ENCODE measurements at places on chromosomes 13 and 19.

GRCh38 chr13:106528718-106529414 is 6.6 kb downstream of the EFNB2 start:
- DNase-seq: no peak

DNA sequence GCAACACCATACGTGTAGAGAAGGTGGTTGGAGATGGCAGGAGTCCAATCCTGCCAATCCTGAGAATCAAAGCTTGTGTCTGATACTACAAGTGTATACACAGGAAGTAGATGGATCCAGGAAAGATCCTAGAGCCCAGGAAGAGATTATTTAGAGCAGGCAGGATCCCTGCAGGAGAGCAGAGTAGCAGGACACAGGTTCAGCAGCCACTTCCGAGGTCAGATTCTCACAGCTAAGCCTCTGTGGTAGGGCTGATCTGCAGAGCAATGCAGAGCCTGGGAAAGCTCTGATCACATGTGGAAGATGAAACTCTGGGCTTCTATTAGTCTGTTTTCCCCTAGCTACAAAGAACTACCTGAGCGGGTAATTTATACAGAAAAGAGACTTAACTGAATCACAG is 28.5 kb upstream of the ZNF331 start:
- no peak for DNase-seq

DNA sequence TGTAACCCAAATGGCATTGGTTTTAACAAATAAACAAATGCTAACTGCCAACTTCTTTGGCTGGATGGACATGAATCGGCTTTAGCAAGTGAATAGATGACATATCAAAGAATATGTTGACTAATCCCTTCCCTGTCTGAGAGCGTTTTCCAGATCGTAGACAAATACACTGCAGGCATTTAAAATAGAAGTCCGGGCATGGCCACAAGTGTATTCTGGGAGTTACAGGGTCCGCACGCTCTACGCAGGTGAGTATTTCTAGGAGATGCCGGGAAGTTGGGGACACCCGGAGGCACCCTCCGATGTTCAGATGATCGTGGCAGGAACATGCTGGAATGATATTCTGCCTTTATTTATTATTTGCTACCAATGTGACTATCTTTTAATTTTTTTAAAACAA is 53.2 kb upstream of the ZNF536 start:
- no peak for DNase-seq

- DNase-seq: no peak
Observed at GRCh38 chr19:57708641-57709361, at the start of gene ZNF154. TSS of gene ZNF154 (minus strand) at chr19:57709204. CDS start at chr19:57708971, 233 bp downstream.

GRCh38 chr19:23718802-23719201 is 31.8 kb upstream of the ZNF675 start:
- no peak for DNase-seq

DNA sequence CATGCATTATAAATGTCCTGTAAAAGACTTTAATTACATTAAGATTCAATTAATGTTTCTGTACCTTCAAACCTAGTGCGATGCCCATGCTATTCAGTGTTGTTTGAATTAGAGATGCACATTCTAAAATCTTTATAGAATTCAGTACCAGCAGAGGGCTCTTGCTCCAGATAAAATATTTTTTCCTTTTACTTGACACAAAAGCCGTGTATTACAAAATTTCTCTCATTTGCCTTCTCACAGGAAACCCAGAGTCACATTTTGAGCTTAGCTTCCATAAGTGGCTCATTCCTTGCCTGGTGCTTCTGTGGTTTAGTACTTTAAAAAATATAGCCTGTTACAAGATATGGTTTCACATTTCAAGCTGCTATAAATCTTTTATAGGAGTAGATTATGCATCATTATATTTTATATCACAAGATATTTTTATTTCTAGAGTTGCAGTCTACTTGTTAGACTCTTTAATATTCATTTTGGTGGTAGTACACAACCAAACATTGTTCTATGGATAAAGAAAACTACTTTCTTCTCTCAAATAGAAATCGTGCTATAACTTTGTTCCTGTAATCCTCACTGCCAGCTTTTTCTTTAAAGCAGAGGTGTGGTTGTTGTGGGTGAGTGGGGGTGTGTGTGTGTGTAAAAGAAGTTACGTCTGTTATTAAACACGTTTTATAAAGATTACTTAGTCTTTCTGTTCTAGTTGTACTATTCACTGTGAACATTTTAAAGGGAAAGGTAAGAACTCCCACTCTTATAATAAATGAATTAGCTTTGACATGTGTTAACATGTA is 101.4 kb downstream of the RNF17 start:
- DNase-seq: no peak

DNA sequence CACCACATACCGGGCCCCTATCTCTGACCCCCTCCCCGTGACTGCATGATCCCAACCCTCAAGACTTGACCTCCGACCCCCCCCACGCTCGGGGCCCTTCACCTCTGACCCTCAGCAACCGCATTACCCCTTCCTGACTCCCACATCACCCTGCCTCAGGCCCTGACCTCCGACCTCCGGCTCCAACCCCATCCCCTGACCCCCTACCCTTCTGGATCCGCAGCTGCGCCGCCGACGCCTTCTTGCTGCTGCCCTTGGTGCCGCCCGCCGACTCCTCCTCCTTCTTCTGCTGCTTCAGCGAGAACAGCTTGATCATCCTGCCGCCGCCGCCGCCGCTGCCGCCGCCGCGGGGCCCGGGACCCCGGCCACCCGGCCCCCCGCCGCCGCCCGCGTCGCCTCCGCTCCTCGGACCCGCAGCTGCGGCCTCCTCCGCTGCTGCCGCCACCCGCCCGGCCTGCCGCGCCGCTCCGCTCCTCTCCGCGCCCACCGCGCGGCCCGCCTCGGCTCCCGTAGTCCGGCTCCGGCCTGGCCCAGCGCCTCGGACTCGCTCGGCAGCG is at the start of gene UBE2M:
Gene UBE2M (minus strand): TSS at position 546 of the 557 bp plus-strand sequence. CDS start 230 bp downstream, at position 316.
- DNase-seq: no peak

GRCh38 chr19:55437410-55437809 is 5.7 kb downstream of the SHISA7 start:
- DNase-seq: peak; percentile 41

GRCh38 chr13:79581870-79582315 is 100.9 kb downstream of the NDFIP2 start:
- DNase-seq: no peak

- DNase-seq: no peak
Observed at GRCh38 chr19:41305927-41306793, 3.8 kb upstream of the CCDC97 start.

- DNase-seq: peak; percentile 43
Observed at GRCh38 chr19:58519087-58519354, 589 bp downstream of the ZBTB45 start.

- DNase-seq: no peak
Observed at GRCh38 chr13:98937911-98938381, 39.9 kb downstream of the DOCK9 start.

DNA sequence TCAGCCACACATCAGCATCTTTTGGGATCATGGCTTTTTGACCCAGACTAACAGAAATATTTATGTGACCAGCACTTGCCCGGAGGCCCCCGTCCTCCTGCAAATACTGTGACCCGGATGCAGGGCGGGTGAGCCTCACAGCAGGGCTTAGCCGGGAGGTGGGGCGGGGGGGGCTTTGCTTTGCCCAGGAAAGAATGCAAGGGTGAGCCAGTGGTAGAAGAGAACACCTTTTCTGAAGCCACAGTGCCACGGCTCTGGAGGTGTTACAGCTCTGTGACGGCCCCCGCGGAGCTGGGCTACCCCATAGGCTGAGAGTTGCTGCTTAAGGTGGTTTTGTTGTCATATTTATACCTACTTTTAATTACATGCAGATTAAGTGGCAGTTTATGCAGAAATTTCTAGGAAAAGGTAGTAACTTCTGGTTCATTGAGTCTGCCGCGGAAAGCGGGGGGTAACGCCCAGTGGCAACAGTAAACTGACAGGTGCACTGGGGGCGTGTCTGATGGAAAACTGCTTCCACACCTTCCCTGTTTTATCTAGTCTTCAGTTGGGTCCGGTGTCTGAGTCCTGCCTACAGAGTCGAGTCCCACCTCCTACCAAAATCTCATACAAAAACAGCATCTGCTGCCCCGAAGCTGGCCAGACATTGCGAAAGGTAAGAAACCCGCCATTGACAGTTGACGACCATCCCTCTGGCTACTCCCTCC is 187.9 kb downstream of the TEX29 start:
- DNase-seq: no peak

- DNase-seq: no peak
Observed at GRCh38 chr13:43242040-43242439, 218.7 kb downstream of the DNAJC15 start.

DNA sequence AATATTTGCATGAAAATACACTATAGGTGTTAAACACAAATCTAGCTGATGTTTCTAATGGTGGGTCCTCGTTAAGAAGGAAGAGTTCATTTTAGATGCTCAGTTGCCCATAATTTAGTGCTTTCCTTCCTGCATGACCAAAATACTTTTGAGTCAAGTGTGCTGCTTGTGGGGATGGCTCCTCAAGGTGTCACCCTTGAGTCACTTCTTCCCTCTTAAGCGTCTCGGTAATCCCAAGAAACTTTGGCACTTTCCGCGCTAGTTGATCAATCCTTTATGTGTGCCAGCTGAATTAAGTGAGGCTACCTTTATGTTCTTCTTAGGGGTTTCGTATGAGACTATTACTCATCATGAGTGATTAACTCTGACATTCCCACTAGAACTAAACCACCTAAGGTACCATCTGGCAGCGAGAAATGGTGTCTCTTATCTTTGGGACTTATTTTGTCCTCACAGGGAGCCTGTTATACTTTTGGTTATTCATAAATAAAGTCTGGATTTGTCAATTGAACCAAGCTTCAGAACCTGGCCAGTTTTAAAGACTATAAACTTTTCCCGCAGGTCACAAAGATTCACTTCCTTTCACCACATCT is 106.8 kb downstream of the NHLRC3 start:
- DNase-seq: peak; percentile 23

DNA sequence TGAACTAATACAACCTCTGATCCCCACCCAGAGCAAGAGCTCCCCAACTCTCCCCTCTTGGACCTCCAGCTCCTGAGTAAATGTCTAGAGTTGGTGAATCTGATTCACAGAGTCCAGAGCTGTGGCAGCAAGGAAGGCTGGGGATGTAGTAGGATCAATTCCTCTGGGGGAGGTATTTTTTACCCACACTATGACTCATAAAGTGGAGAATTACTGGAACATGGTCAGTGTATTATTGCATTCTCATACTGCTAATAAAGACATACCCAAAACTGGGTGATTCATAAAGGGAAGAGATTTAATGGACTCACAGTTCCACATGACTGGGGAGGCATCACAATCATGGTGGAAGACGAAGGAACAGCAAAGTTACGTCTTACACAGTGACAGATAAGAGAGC is 496.7 kb downstream of the EFNB2 start:
- DNase-seq: no peak

GRCh38 chr13:72316716-72317115 is 410.7 kb downstream of the MZT1 start:
- no peak for DNase-seq

DNA sequence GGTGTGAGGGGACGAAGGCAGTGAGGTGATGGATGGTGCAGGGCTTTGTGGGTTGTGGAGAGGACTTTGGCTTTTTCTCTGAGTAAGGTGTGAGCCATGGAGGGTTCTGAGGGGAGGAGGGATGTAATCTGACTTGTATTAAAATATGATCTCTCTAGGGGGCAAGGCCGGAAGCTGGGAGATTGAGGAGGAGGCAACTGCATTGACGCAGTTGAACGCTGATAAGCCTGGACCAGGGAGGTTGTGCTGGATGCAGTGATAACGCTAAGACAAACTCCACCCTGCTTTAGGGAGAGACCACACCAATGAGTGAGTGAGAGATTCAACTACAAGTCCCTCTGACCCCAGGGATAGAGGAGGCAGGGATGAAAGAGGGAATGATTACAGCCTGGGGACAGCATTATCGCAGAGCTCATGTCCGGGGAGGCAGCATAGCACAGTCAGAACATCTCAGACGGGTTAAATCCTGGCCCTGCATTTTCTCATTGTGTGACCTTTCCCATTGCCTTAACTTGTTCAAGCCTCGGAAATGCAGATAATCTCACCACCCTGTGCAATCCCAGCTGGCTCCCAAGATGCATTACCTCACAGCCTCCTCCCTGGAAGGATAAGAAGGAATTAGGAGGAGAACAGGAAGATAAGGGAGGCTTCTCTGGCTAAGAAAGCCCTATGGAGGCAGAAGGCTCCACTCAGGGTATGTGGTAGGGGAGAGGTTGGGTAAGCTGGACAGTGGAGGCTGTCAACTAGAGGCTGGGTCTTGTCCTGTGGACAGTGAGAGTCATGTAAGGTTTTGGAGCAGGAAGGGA is 124.2 kb downstream of the CACNA1A start:
- no peak for DNase-seq

DNA sequence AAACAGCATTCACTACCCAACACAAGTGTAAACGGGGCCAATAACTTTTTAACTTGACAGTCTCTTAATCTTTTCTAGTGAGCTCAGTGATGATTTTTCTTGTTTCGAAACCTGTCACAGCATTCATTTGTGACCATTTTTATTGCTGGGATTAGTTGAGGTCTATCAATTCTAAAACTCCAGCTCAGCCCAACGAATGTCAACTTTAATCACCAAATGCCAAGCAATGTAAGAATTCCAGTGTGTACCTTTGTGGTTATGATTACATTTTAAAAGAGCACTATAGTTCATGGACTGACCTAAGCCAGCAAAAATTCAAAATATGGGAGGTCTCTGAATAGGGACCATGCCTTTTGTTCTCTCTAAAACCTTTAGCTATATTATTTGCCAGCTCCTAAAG is 694.3 kb upstream of the SGCG start:
- no peak for DNase-seq

- no peak for DNase-seq
Observed at GRCh38 chr19:36215276-36216123, 594 bp downstream of the ZNF146 start.

DNA sequence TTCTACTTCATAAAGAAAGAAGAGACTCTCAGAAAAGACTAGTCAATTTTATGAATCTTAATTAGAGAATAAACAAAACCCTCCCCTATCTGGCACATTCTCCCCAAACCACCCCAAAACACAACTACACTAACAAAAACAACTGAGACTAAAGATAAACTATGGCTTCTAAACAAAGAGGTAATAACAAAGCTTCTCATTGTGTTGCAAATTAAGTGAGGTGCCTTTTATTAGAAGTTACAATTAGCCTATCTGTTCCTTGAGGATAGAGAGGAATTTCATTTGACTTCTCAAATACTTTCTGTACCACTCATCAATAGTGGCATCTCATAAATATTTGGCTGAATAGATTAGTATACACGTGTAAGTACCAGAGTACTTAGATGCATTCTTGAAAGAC is 1196.2 kb downstream of the PCDH9 start:
- DNase-seq: no peak

- DNase-seq: no peak
Observed at GRCh38 chr19:41537789-41538188, 38.2 kb upstream of the CEACAM21 start.

DNA sequence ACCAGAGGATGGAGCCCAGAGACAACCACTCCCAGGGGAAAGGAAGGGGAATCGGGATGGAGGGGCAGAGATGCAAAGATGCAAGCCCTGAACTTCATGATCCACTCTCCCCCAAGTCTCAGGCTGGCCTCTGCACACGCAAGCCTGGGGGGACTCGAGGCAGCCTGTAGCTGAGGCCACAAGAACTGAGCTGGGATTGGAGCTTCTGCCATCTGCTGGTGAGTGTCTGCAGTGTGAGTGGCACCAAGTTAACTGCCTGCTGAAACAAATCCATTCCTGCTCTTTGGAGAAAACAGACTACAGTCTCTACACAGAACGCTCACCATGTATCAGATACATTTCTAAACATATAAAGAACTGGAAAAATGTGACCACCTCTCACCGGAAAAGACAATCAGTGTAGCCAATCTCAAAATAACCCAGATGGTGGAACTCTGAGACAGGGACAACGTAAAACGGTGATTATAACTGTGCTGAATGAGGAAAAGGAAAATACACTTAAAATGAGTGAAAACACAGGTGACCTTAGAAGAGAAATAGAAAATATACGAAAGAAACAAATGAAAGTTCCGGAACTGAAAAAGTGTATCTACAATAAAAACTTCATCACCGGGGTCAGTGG is 62.1 kb downstream of the KLF2 start:
- peak; percentile 37 for DNase-seq
